ENCODE measurements at places on chromosomes 2 and 18.

DNA sequence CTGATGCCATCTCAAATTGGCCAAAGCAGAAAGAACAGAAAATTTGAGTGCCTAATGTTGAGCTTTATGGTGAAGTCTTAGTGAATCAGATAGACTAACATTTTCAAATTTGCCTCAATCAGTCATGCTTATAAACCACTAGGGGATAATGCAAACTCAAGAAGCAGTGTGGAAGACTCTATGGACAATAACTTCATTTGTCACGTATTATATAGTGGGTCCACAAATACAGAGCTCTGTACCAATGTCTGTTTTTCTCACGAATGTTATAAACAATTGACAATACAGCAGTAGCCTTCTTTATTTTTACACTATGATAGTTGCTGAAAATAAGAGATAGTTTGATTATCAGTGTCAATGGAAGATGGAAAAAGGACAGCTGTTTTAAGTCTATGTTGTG lies 190.8 kb upstream of the SLC8A1 start:
- no peak for DNase-seq

DNA sequence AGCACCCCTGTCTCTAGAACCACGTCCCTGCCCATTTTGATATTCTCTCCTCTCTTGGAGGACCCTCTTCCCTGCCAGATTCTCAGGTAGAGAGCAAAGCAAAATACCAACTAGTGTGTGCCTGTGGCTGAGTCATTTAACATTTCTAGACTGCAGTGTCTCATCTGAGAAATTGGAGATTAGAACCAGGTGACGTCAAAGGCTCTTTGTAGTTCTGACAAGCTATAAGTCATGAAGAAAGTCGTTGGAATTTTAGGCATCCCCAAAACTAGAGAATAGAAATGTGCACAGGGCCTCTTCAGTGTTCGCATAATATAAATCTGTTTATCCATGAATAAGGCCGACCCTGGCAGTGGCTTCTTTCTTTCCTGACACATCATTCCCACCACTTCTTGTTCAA lies 74.4 kb upstream of the TANC1 start:
- DNase-seq = no peak

DNA sequence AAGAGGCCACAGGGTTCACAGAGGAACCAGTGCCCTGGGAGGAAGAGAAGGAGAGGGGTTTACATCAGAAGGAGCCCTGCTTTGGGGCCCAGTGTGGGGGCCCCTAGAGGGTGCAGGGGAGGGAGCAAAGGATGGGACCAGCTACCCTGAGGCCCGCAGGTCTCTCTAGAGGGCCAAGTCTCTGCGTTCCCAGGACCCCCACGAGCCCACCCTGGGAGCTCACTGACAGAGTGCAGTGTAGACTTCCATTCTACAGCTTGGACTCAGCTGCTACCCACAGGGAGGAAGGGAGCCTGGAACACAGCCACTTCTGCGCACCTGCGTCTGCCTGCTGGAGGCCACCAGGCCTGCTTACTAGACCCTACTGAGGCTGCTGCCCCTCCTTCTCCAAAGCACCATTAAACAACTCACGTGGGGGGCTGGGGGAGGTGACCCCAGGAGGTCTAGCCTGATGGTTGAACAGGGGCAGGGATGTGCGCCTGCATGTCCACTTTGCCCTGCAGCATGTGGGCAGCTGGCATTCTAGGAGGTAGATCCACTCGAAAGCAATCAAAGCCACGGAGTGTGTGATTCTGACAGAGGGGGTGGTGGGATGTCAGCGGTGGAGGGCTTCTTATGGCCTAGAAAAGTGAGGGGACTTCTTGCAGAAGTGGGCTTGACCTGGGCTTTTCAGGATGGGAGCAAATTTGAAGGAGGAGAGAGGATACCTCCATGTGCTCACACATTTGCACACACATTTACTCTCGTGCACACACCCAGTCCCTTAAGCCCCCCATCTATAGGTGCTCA lies 90.2 kb downstream of the ZFP36L2 start:
- no peak for DNase-seq

GRCh38 chr18:572091-572830 lies 7.9 kb upstream of the CETN1 start:
- no peak for DNase-seq

GRCh38 chr2:238497610-238498005 lies 70.9 kb downstream of the ASB1 start:
- DNase-seq = no peak

- no peak for DNase-seq
Observed at GRCh38 chr18:30987467-30988241, 54.9 kb downstream of the DSC3 start.

Measured in activated CD4-positive, alpha-beta T cell treated with anti-CD3 and anti-CD28 coated beads, Interleukin-2, Interleukin-4, amounts not matched to agents 100 ng/mL and 50 ng/mL, durations not matched to agents 16 hours and 8 hours (primary cell).